ENCODE measurements at places on chromosomes 13 and 19.

- no peaks in the 10 kb centered on the region for H3K36me3 ChIP-seq
- peak overlapping the region; percentile 30 for H3K27ac ChIP-seq
- DNase-seq: no peak
- H3K4me3 ChIP-seq: no peak overlapping the region
- peaks cover 18% of the 10 kb centered on the region for H3K4me1 ChIP-seq
These were observed 3.1 kb downstream of the SPC24 start for GRCh38 chr19:11152318-11153062.

GRCh38 chr13:28621449-28621848, 37.5 kb upstream of the POMP start:
- peaks cover 4% of the 10 kb centered on the region for H3K4me1 ChIP-seq
- DNase-seq: no peak
- H3K4me3 ChIP-seq: no peak overlapping the region
- no peaks in the 10 kb centered on the region for H3K27me3 ChIP-seq

- no peaks in the 10 kb centered on the region for H3K27me3 ChIP-seq
- peaks cover 5% of the 10 kb centered on the region for H3K36me3 ChIP-seq
- H3K4me1 ChIP-seq: peaks cover 48% of the 10 kb centered on the region
- no peak for DNase-seq
- peak overlapping the region; percentile 3 for H3K27ac ChIP-seq
These were observed 30.5 kb downstream of the RANBP3 start for GRCh38 chr19:5947435-5947834.

DNA sequence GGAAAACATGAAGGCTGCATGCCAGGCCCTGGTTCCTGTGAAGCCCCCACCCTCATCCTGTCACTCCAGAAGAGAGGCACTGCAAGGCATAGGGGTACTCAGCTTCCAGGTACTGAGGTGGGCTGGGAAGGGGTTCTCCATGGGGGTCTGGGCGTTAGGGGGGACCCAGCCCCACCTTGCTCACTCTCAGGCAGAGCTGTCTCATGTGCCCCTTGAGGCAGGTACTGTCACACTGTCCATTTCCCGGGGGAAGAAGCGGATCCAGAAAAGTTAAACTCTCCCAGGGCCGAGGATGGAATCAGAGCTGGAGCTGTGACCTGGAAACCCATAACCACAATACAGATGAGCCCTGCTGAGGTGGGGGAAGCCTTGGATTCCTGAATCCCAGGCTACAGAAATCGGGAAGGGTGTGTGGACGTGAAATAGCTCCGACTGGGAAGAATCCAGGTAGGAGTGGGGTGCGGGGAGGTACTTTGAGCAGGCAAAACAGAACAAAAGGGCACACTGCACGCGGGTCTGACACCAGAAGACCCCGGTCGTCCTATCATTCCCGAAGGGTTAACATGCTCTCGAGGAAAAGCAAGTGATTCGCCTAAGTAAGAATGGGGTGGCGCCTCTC, 540 bp upstream of the USE1 start:
- H3K27me3 ChIP-seq: no peaks in the 10 kb centered on the region
- H3K4me3 ChIP-seq: peak overlapping the region; percentile 92
- peaks cover 28% of the 10 kb centered on the region for H3K36me3 ChIP-seq
- peak overlapping the region; percentile 99 for H3K27ac ChIP-seq

DNA sequence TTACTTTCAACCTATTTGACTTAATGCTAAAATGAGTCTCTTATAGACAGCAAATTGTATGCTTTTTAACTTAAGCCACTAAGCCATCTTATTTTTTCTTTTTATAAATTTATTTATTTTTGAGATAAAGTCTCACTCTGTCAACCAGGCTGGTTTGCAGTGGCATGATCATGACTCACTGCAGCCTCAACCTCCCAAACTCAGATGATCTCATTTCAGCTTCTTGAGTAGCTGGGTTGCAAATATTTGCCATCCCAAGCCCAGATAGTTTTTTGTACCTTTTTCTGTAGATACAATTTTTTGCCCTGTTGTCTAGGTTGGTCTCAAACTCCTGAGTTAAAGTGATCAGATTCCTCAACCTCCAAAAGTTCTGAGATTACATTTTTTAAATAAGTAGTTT, 27.1 kb downstream of the ZNF714 start:
- H3K4me1 ChIP-seq: no peaks in the 10 kb centered on the region
- no peak overlapping the region for H3K27ac ChIP-seq
- no peaks in the 10 kb centered on the region for H3K27me3 ChIP-seq
- H3K36me3 ChIP-seq: peaks cover 57% of the 10 kb centered on the region

GRCh38 chr13:41458187-41458760, 924 bp downstream of the RGCC start:
- H3K36me3 ChIP-seq: no peaks in the 10 kb centered on the region
- no peak overlapping the region for H3K27ac ChIP-seq
- H3K27me3 ChIP-seq: peaks cover 79% of the 10 kb centered on the region
- no peak for DNase-seq
- peaks cover 2% of the 10 kb centered on the region for H3K4me1 ChIP-seq

DNA sequence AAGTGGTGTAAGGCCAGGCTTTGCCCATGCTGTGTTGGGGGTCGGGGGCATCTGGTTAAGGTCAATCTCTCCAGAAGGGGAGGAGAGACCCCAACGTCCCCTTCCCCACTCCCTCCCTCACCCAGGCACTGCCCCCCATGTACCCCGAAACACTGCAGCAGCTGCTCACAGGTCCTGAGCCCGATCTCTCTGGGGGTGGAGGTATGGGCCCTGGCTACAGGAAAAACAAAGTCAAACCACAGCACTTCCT, 10.2 kb downstream of the CAPN12 start:
- H3K4me1 ChIP-seq: peaks cover 8% of the 10 kb centered on the region
- H3K27me3 ChIP-seq: peaks cover 11% of the 10 kb centered on the region
- peak overlapping the region; percentile 47 for H3K27ac ChIP-seq
- no peak overlapping the region for H3K4me3 ChIP-seq

DNA sequence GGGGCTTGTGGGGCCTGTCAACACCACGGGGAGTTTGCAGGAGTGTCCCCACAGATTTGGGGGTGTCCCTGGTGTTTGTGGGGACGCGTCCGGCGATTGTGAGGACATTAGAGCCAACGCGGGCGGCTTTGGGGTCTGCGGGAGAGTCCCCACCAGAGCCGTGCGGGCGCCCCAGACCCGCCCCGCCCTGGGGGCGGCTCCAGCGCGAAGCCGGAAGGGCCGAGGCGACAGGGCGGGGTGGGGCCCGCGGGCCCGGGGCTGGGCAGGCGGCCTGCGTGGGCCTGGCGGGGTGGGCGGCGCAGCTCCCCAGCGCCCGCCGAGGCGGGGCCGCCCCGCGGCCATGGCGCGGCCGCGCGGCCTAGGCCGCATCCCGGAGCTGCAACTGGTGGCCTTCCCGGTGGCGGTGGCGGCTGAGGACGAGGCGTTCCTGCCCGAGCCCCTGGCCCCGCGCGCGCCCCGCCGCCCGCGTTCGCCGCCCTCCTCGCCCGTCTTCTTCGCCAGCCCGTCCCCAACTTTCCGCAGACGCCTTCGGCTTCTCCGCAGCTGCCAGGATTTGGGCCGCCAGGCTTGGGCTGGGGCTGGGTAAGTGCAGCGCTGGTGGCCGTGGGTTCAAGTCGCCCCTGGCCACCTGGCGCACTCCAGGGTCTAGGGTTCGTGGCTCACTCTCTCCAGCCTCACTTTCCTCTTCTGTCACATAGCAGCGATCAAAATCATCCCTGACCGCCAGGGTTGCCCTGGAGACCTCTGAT, 10.3 kb downstream of the PDE4A start:
- peak overlapping the region; percentile 62 for H3K4me3 ChIP-seq
- DNase-seq: no peak
- H3K4me1 ChIP-seq: peaks cover 11% of the 10 kb centered on the region
- peaks cover 82% of the 10 kb centered on the region for H3K27me3 ChIP-seq
- H3K27ac ChIP-seq: no peak overlapping the region
- H3K36me3 ChIP-seq: no peaks in the 10 kb centered on the region

GRCh38 chr19:19595171-19595701, 23.3 kb downstream of the PBX4 start:
- peaks cover 14% of the 10 kb centered on the region for H3K4me1 ChIP-seq
- peaks cover 6% of the 10 kb centered on the region for H3K36me3 ChIP-seq
- no peak overlapping the region for H3K4me3 ChIP-seq
- no peaks in the 10 kb centered on the region for H3K27me3 ChIP-seq
- peak overlapping the region; percentile 43 for H3K27ac ChIP-seq
- no peak for DNase-seq

DNA sequence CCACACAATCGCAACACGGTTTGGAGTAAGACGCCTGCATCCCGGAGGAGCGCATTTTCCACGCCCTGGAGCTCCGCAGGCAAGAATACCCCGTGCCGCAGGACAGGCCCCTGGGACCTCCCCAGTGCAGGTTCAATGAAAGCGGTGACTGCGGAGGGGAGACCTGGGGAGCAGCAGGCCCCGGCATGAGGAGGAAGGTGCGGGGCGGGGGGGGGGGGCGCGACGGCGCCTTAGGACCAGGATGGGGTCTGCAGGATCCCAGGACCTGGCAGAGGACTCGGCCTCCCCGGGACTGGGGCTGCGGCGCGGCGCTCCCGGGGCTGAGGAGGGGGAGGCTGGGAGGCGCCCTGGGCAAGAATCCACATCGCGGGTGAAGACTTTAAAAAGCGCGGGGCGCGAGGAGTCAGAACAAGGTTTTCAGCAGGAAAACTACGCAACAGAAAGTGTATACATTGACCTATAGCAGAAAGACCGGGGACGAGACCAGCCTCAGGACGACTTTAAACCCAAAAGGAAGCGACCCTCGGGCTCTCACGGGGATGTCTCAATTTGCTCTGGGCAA, 432 bp downstream of the ZNF611 start:
- H3K36me3 ChIP-seq: peaks cover 3% of the 10 kb centered on the region
- no peak for DNase-seq
- peak overlapping the region; percentile 91 for H3K4me3 ChIP-seq
- H3K4me1 ChIP-seq: peaks cover 51% of the 10 kb centered on the region
- H3K27me3 ChIP-seq: no peaks in the 10 kb centered on the region

DNA sequence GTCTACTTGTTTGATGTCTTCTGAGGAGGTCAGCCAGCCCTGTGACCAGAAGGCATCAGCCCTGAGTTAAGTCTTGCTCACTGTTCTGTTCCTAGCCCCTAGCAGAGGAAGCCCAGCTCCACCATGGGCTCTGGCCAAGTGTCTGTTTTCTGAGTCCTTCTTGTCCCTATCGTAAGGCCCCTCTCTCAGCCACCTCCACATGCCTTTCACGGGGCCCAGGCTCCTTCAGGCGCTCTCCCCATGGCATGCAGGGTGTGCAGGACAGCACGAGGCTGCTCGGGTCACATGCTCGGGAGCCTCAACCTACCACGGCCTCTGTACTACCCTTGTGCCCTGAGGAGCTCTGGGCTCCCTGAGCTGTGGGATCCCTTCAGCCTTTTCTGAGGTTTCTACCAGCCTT, 47.8 kb upstream of the LATS2 start:
- H3K36me3 ChIP-seq: no peaks in the 10 kb centered on the region
- H3K4me3 ChIP-seq: no peak overlapping the region
- H3K4me1 ChIP-seq: no peaks in the 10 kb centered on the region
- no peak overlapping the region for H3K27ac ChIP-seq
- no peaks in the 10 kb centered on the region for H3K27me3 ChIP-seq

DNA sequence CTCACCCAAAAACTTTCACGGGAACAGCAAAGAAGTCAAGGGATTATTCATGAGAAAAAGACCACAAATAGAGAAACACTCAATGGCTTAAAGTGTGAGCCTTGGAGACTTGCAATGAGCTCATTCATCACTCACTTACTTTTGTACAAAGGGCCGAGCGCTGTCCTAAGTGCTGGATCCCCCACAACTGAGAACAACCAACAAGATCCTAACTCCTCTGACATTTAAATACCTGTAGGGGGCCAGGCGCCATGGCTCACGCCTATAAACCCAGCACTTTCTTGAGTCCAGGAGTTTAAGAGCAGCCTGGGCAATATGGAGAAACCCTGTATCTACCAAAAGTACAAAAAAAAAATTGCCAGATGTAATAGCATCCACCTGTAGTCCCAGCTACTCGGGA, 29.4 kb upstream of the ZNF507 start:
- H3K36me3 ChIP-seq: no peaks in the 10 kb centered on the region
- H3K27me3 ChIP-seq: peaks cover 13% of the 10 kb centered on the region
- no peak overlapping the region for H3K4me3 ChIP-seq
- peaks cover 8% of the 10 kb centered on the region for H3K4me1 ChIP-seq

GRCh38 chr13:46778890-46779289, 18.1 kb downstream of the ESD start:
- no peaks in the 10 kb centered on the region for H3K27me3 ChIP-seq
- H3K4me1 ChIP-seq: peaks cover 8% of the 10 kb centered on the region
- no peak overlapping the region for H3K4me3 ChIP-seq
- peaks cover 32% of the 10 kb centered on the region for H3K36me3 ChIP-seq

GRCh38 chr13:97226013-97226412, 3.9 kb downstream of the MBNL2 start:
- H3K36me3 ChIP-seq: peaks cover 8% of the 10 kb centered on the region
- DNase-seq: no peak
- no peaks in the 10 kb centered on the region for H3K27me3 ChIP-seq
- H3K4me1 ChIP-seq: peaks cover 54% of the 10 kb centered on the region

DNA sequence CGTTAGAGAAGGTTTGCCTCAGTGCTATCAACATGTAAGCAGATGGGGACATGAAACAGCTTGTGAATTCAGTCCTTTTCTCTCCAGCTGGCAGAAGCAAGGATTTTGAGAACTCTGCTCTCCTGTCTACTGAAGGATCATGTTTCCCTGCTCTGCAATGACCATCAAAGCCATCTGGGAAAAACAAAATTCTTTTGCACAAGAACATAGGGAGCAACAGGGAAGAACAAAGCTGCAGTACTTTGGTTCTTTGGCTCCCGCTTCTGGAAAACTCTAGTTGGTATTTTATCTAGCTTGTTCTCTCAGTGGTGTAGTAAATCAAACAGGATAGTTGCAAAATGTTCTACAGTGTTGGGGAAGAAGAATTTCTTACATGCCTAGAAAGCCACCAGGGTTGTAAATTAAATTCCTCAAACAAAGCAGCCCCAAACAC, 270.4 kb downstream of the ENOX1 start:
- H3K4me1 ChIP-seq: peaks cover 27% of the 10 kb centered on the region
- H3K27me3 ChIP-seq: no peaks in the 10 kb centered on the region
- H3K36me3 ChIP-seq: no peaks in the 10 kb centered on the region
- H3K4me3 ChIP-seq: no peak overlapping the region

- no peak overlapping the region for H3K27ac ChIP-seq
- DNase-seq: no peak
These were observed 13.0 kb downstream of the POLRMT start for GRCh38 chr19:620166-620862.

DNA sequence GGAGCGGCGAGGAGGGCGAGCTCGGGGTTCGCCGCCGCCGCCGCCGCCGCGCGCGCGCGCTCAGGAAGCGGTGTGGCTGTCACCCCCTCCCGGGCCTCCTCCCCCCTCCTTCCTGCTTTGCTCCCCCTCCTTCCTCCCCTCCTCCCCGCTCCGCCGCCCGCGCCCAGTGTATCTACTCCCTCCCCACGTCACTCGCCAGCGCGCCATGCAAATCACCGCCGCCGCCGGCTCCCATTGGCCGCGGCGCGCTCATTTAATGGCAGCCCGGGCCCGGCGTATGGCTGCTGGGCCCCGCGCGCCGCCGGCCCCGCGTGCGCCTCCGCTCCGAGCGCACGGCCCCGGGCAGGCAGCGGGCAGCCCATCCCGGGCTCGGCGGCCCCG, 335 bp upstream of the SOX1 start:
- DNase-seq: peak; percentile 61
- peaks cover 85% of the 10 kb centered on the region for H3K27me3 ChIP-seq
- no peak overlapping the region for H3K4me3 ChIP-seq
- H3K4me1 ChIP-seq: peaks cover 11% of the 10 kb centered on the region

Measured in mesothelial cell of epicardium (in vitro differentiated cells).